Body of pancreas (tissue), 4 donors: ENCODE measurements at places on chromosomes 2 and 18.

- H3K36me3 ChIP-seq: no peaks in the 10 kb centered on the region
- no peaks in the 10 kb centered on the region for H3K27me3 ChIP-seq
Measured at GRCh38 chr18:39053571-39053970, 1488.0 kb upstream of the CELF4 start.

GRCh38 chr2:100105678-100106054, 36.7 kb downstream of the AFF3 start:
- H3K4me1 ChIP-seq: peaks cover 5% of the 10 kb centered on the region
- H3K27me3 ChIP-seq: peaks cover 8% of the 10 kb centered on the region
- H3K4me3 ChIP-seq: no peak overlapping the region
- H3K36me3 ChIP-seq: no peaks in the 10 kb centered on the region
- no peak overlapping the region for H3K27ac ChIP-seq

DNA sequence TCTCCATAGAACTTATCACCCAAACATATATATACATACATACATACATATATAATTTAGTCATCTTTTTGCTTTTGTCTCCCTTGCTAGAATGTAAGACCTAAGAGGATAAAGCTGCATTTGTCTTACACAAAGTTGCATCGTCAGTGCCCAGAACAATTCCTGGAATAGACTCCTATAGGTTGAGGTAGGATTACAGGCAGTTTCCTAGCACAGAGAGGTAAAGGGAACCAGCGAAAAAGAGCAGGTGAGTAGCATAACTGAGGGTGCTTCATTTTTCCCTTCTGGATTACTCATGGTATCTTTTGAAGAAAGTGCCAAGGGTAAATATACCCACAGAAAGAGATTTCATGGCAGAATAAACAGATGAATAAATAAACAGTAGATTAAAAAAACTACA, 68.1 kb upstream of the AMMECR1L start:
- H3K36me3 ChIP-seq: peaks cover 18% of the 10 kb centered on the region
- H3K27ac ChIP-seq: no peak overlapping the region
- H3K4me3 ChIP-seq: no peak overlapping the region
- no peaks in the 10 kb centered on the region for H3K27me3 ChIP-seq
- no peak for DNase-seq
- peaks cover 22% of the 10 kb centered on the region for H3K4me1 ChIP-seq

- no peaks in the 10 kb centered on the region for H3K36me3 ChIP-seq
- peak within 1 kb of the TSS; percentile 91 for H3K27ac ChIP-seq
- peak; percentile 68 for DNase-seq
- H3K4me1 ChIP-seq: peaks cover 29% of the 10 kb centered on the region
- no peaks in the 10 kb centered on the region for H3K27me3 ChIP-seq
- H3K4me3 ChIP-seq: peak within 1 kb of the TSS; percentile 94
Measured at GRCh38 chr2:26346454-26347053, at the start of gene ADGRF3. Gene ADGRF3, minus strand, starts transcription at chr2:26346789. Its CDS starts 555 bp downstream, at chr2:26346234.
